ENCODE measurements at places on chromosomes 12 and 14.
A peak's percentile ranks its signal among the peaks of the same experiment; 100 is the strongest.

GRCh38 chr14:53304726-53305381, 151.7 kb upstream of the DDHD1 start:
- no peak for DNase-seq

DNA sequence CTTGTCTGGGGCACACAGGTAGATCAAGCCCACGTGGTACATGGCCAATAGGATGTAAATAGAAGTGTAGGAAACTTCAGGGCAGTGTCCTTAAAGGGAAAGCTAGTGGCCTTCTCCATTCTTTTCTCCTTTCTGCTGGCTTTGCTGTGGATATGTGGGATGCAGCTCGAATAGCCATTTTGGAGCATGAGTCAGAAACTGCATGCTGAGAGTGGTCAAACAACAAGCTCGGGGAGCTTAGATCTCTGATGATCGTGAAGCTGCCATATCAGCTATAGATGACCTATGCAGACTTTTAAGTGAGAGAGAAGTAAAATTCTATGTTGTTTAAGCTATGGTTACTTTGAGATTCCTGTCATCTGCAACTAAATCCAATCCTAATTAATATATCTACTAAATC, 241.3 kb upstream of the DAAM1 start:
- DNase-seq = no peak

- DNase-seq = no peak
These were observed 16.3 kb downstream of the GXYLT1 start for GRCh38 chr12:42128327-42128726.

DNA sequence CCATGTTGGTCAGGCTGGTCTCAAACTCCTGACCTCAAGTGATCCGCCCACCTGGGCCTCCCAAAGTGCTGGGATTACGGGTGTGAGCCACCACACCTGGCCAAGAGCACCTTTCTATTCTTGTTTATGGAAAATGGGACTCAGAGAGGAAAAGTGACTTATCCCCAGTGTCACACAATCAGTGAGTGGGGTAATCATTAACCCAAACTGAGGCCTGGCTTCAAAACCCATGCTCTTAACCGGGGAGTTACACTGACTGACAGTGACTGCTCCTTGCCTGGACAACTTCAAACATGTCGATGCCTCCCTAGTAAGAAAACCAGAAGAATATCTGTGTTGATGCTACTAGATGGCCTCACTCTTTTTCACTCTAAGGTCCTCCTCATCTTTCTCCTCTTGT, 7.3 kb downstream of the CLEC7A start:
- no peak for DNase-seq

DNA sequence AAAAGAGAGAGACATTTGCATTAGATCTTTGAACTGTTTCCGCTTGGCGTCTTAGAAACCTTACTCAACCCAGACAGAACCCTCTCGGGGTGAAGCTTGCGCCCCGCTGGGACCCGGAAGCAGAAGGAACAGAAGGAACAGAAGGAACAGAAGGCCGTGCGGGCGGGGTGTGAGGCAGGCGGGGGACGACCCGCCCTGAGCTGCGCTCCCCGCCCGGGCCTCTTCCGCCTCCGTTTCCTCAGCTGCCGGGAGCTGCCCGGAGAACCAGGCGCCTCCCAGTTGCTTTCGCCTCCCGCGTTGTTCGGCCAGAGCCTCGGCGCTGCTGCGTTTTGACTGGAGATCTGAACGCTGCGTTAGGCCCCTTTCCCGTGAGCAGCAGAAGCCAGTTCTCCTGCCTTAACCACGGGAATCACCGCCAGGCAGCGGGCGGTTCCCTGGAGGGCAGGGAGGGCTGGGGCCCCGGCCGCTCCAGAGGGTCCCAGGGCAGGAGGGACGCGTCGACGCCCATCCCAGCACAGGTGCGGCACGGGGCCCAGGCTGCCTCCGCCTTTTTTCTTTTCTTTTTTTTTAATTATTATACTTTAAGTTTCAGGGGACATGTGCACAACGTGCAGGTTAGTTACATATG, 19.3 kb upstream of the MMP17 start:
- peak; percentile 18 for DNase-seq

GRCh38 chr14:75301666-75302325, 23.2 kb downstream of the FOS start:
- DNase-seq = peak; percentile 58

- DNase-seq = no peak
These were observed 971.7 kb downstream of the FLRT2 start for GRCh38 chr14:86501611-86502010.

DNA sequence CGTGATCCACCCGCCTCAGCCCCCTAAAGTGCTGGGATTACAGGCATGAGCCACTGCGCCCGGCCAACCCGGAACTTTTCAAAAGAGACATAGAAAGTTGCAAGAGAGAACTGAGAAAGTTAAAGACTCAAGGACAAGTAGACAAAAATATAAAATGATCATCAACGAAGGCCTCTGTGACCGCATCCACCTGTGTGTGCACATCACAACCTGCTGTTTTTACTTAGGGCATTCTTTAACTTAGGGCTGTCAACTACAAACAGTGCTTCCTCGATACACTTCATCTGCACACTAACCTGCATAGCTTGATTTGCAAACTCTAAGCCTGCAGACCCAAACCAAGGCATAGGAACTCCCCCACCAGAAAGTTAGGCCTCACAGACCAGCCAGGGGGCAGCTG, 14.8 kb downstream of the P2RX2 start:
- no peak for DNase-seq

- no peak for DNase-seq
These were observed 43.9 kb downstream of the CCDC88C start for GRCh38 chr14:91373591-91374254.

GRCh38 chr12:70165450-70165849, 77.8 kb upstream of the CNOT2 start:
- no peak for DNase-seq

GRCh38 chr12:28795311-28795710, 353.8 kb upstream of the FAR2 start:
- no peak for DNase-seq

DNA sequence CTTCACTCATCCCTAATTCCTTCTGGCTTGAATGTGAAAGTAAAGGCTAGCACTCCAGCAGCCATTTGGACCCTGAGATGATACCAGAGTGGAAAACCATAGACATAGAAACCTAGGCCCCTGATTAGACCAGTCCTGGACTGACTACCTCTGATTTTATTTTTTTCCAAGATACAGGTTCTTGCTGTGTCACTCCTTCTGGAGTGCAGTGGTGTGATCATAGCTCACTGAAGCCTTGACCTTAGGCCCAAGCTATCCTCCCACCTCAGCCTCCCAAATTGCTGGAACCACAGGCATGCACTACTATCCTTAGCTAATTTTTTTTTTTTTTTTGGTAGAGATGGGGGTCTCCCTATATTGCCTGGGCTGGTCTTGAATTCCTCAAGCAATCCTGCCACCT, 74.4 kb upstream of the STAC3 start:
- no peak for DNase-seq

DNA sequence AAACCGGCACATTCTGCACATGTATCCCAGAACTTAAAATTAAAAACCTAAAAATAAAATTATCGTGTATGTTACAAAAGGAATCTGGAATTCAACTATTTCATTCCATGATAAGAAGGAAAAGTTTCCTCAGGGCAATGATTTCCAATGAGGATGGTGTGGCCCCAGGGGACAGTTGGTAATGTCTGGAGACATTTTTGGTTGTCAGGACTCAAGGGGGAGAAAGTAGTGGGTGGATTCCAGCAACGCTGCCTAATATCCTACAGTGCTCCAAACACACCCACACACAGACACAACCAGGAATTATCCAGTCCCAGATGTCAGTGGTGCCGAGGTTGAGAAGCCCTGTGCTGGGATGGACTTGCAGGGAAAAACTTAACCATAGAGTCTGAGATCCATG, 228.3 kb downstream of the TMEM132D start:
- no peak for DNase-seq

GRCh38 chr12:120126635-120127005, 10.1 kb upstream of the RAB35 start:
- no peak for DNase-seq

DNA sequence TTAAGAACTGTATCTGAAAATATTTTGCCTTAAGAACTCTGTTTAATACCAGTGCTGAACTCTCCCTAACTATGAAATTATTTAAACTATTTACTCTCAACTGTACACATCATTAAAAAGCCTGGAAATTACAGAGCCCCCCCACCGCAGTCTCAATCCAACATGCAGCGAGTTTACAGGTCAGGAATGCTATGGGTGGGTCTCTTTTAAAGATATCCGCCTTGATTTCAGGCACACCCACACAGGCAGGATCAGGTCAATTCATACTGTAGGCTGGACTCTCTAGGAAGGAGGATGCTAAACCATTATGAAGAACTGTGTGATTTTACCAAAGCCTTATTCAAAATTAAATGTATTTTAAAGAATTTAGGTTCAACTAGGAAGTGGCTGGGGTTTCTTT, 16.5 kb downstream of the SPTLC2 start:
- peak; percentile 47 for DNase-seq

- DNase-seq = peak; percentile 70
These were observed 23.5 kb downstream of the NOC4L start for GRCh38 chr12:132167611-132168310.

GRCh38 chr12:132445884-132446632, 43.9 kb upstream of the FBRSL1 start:
- DNase-seq = peak; percentile 97

DNA sequence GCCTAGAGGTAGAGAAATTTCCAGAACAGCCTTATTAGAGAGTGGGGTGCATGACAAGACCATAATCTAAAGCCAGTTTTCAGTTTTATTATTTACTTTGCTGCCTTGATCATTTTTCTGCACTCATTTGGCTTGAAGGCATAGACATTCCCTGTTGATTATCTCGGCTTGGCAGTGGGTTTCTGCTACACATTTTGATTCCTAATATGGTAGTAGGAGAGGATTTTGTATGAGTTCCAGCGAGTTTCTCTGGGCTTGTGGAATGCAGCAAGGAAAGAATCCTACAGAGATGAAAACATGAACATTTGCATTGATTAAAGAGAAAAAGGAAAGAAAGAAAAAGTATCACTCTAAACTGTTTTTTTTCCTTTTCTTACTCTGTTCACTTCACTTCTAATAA, 281.2 kb downstream of the PAWR start:
- DNase-seq = no peak

DNA sequence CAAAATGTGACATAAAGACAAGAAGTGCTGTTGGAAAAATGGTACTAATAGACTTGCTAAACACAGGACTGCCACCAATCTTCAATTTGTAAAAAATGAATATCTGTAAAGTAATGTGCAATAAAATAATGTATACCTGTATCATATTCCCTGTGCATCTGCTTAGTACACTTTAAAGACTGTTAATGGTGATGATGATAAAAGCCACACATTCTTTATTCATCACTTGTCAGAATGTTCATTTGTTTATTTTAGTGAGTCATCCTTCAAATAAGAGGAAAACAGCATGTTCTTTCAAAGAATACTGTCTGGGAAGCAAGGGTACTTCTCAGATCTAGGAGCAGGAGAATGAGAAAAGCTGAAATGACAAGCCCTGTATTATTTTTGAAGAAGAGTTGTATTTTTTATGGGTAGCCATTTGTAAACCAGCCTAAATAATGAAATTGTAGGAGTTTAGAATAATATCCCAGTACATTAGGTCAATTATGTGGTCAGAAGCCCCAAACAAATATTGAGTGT, 78.3 kb upstream of the PSMA6 start:
- peak; percentile 45 for DNase-seq

- no peak for DNase-seq
These were observed 61.6 kb downstream of the KSR2 start for GRCh38 chr12:117907108-117907689.

GRCh38 chr14:55470025-55470424, 29.6 kb upstream of the TBPL2 start:
- no peak for DNase-seq

- DNase-seq = peak; percentile 59
These were observed 164.6 kb upstream of the PARP11 start for GRCh38 chr12:4037747-4038312.

DNA sequence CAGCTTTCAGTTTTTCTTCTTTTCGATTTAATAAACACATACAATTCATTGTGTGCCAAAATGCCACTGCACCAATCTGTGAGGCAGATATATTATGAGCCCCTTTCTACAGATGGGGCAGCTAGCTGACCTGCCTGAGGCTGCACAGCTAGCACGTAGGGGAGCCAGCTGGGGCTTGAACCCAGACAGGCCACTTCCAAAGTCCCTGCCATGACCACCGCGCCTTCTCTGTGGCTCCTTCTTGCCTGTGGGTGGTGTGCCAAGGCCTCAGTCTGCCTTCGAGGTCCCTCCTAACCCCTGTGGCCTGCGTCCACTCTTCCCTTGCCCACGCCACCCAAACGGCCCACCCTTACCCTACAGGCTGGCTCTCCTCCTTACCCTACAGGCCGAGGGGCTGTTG, 16.2 kb downstream of the FAM222A start:
- DNase-seq = no peak

- peak; percentile 64 for DNase-seq
These were observed 26.9 kb downstream of the ZFC3H1 start for GRCh38 chr12:71636704-71637115.

DNA sequence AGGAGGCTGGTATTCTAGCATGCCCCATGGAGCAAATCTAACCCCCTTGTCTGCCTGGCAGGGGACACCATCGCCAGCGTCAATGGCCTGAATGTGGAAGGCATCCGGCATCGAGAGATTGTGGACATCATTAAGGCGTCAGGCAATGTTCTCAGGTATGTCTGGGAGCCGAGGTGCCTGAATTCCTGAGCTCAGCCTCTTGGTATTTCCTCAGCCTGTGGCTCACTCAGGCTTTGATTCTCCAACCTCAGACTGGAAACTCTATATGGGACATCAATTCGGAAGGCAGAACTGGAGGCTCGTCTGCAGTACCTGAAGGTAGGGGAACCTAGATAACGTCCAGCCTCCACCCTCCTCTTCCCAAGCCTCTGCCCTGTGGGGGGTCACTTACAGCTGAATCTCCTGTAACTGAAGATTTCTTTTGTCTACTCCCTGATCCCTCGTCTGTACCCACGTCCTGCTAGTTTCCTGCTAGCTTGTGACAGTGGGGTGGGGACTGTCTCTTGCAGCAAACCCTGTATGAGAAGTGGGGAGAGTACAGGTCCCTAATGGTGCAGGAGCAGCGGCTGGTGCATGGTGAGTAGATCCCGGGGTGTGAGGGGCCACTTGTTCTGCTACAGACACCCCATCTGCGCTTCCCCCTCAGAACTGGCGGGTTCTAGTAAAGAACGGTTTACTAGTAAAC, 7.0 kb downstream of the TAMALIN start:
- DNase-seq = no peak

DNA sequence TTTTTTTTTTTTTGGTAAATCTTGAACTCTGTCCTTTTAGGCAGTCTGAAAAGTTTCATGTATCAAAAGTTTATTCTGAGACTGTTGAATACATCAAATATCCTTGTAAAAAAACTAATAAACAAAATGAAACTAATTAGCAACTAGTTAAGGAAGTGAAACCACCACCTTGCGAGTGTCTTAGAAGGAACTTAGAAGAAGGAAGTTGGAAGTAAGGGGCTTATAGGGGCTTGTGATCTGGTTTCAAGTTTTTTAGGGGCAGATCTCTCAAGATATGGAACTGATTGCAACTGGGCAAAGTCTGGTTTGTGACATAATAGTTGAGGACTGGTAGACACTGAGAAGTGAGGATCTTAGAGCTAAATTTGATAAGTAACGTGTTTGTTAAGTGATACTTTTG, 748.8 kb downstream of the C12orf50 start:
- DNase-seq = no peak

All from SW480 (cell line).